Caudate nucleus (tissue), 63 donors: ENCODE measurements at places on chromosomes 7 and 10.

GRCh38 chr10:4202938-4203337 lies 417.9 kb upstream of the KLF6 start:
- DNase-seq, result no peak

DNA sequence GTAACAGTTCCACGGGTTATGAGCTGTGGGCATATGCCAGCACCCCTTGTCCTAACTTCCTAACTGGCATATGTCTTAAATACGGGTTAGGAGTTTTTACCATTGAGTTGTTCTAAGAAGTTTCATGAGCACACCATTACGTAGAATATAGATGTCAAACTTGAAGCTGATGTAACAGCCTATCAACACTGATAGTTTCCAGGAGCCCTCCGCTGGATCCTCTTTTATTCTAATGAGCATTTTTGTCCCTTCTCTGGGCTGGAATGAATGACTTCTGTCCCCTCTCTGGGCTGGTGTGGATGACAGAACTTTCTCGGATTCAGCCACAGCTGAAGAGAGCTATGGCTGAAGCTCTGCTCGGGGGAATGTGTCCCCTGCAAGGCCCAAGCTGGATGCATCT lies 256.3 kb downstream of the SORCS1 start:
- no peak for DNase-seq

- DNase-seq, result no peak
Measured at GRCh38 chr7:86863452-86863851, 196.0 kb downstream of the ELAPOR2 start.

- DNase-seq, result no peak
Measured at GRCh38 chr10:23063045-23063972, 32.1 kb upstream of the MSRB2 start.

GRCh38 chr10:74587109-74587854 lies 239.1 kb upstream of the KAT6B start:
- DNase-seq, result no peak

DNA sequence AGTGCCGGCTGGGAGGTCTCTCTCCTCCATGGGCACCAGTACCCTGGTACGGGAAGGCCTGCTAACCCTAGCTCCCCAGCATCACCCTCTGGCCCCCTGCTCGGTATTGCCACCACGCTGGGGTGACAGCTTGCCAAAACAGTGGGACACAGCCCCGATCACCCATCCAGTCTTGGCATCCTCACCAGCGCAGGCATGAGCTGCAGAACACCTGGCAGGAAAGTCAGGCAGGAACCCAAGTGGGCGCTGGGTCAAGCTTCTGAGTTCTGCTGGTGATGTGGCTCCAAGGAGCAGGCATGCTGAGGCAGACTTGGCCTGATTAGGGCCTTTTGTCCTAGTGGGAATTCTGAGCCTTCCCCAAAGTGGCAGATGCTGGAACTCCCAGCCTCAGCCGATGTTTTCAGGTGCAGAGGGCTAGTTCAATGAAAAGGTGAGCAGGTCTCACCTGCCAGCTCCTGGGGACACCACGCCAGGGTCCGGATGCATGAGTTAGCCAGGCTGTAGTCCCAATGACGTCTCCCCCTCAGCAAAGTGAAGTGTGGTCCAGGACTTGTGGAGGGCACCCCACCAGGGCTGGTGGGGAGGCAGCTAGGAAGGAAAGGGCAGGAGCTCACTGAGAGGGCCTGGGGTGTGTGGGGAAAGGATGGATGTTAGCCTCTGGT lies 8.5 kb upstream of the ZNF22 start:
- no peak for DNase-seq

DNA sequence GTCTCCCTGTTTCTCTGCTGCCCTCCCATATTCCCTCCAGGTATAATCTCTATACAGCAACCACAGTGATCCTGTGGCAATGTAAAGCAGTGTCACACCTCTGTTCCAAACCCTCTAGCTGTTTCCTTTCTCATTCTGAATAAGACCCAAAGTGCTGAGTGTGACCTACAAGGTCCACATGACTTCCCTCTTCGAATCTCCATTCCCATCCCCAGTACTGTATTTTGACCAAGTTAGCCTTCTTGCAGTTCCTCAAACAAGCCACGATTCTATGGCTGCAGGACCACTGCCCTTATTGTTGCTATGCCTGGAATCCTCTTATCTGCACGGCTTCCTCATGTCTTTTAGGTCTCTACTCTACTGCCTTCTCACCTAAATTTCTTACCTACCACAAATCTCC lies 291.9 kb downstream of the DOCK4 start:
- no peak for DNase-seq

DNA sequence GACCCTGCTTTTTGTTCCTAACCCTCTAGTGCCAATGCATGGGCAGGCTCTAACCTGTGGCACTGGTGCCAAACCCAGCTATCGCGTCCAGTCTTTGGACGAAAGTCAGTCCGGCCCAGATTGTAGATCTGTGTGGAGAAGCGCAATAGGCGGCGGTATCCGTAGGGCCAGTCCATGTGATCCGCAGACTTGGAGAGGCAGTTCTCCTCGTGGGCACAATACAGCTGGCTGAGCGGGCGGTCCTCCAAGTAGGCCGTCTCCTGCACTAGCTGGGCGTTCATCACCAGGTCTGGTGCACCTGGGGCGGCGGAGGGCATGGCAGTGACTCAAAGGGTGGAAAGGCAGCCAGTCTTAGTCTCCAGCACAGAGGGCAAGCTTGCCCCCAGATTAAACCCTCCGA lies 14.5 kb downstream of the LOXL4 start:
- DNase-seq, result no peak

GRCh38 chr10:3054183-3054850 lies 13.0 kb upstream of the PFKP start:
- DNase-seq, result no peak

DNA sequence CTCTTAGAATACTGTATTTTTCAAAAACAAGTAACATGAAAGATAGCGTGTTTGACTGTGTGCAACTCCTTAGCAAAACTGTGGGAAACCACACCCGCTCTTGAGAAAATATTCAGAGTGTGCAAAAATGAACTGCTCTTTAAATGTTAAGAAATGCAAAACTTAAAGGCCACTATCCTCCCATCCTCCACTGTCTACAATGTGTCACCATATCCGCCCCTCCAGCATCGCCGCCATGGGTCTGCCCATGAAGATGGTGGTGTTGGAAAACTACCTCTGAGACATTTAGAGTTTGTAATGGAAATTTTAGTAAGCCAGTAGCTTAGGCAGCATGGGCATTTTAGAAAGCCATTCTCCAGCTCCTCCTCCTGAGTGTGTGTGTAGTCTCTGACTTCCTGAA lies 20.1 kb upstream of the NMT2 start:
- DNase-seq, result no peak

GRCh38 chr7:112162142-112162766 lies 43.9 kb downstream of the DOCK4 start:
- no peak for DNase-seq

GRCh38 chr10:77524281-77524711 lies 113.3 kb downstream of the KCNMA1 start:
- DNase-seq, result no peak

DNA sequence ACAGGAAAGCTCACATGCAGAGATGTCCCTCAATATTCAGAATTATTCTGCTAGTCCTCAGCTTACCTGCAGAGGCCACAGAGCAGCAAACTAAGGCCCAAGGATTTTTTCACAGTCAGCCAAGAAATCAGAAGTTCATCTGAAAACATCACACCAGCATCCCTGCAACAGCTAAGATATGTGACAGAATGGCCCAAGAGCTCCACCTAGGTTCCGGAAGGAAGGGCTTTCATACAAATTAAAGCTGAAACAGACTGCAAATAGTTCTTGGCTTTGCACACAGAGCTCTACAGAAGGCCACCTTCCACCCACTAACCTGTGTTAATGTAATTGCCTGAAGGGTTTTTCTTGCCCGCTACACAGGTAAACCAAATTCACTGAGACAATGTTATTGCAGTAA lies 438.8 kb upstream of the C7orf33 start:
- DNase-seq, result no peak

DNA sequence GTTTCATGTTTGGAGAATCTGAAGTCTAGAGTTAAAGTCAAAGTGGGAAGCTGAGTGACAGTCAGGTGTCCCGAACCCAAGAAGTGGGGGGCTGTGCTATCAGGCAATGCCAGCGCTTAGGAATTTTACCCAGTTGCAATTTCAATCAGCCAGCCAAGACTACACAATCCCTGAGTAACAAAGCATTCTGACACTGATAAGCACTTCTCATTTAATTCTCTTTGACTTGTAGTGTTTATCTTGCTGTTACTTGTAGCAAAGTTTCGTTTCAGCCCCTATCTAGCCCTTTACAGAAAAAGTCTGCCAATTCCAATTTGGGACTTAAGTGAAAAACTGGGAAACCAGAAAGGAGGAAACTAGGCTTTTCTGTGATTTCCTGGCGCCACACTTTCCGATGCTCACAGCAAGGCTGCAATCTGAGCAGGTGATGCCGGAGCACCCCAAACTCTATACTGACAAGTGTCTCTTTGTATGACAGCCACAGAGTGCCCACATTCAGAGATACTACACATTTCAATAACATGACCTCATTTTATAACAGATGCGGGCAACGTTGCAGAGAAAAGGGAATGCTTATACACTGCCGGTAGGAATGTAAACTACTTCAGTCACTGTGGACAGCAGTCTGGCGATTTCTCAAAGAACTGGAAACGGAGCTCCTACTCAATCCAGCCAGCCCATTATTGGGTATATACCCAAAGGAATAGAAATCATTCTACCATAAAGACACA lies 61.0 kb downstream of the ITIH5 start:
- no peak for DNase-seq

GRCh38 chr10:18607503-18608378 lies 43.6 kb downstream of the NSUN6 start:
- no peak for DNase-seq

DNA sequence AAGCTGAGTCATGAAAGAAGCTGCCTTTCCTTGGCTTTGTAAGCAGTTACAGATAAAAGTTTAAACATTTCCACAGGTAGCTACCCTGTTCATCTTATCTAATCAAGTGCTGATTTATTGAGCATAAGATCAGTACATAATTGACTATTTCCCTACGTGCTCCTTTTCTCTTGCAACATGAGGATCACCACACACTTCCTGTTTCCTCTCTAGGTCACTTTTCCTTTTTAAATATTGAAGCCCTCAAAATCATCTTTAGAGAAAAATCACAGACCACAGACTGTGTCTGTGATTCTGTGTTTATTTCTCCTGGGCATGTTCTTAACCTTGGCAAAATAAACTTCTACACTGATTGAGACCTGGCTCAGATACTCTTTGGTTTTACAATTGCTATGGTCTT lies 69.5 kb downstream of the ZNF37A start:
- DNase-seq, result no peak

DNA sequence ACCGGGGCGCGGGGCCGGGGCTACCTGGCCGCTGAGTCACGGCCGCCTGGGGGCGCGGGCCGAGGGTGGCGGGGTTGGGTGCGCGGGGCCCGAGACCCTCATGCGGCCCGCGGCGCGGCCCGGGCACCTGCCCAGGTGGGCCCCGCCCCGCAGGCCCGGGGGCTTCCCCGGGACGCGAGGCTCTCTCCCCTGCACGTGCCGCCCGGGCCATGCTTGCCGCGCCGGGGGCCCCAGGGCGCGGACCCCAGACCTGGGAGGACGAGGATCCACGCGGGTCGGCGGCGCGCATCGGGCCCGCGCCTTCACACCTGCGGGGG lies 402 bp downstream of the MAFK start:
- no peak for DNase-seq

DNA sequence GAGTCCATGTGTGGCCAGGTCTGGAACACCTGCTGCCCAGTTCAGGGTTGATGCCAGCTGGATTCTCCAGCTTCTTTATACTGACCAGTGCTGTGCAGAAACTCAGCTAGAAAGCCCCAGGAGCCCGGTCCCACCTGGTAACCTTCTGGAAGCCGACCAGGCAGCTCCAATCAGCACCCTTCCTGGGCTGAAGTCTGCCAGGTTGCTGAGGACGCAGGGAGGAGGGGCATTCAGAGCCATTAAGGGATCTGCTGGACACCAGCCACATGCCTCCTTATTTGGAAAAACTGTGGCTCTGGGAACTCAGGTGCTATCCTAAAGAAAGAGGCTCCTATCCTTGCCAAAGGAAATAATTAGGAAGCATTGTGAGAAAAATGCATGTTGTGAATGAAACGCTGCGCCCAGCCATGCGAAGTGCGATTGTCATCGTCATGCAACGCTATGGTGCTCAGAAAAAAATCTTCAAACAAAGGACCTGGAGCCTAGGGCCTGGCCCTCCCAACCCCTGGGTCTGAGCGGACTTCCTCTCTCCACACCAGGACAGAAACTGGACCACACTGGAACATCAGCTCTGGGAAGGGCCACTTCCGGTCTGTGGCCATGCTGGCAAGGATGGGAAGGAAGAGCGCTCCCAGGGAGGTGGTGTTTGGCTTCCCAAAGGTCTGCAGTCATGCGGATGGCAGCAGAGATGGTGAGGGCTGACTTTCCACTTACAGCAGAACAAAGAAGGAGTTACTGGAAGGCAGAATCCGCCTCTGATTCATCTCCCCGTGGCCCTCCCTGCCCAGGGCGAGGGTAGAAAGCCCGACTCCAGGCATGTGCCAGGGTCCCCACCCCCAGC lies 90.1 kb downstream of the FAM53B start:
- DNase-seq, result no peak

GRCh38 chr10:5545778-5546710 lies 21.3 kb downstream of the CALML3 start:
- DNase-seq, result no peak

DNA sequence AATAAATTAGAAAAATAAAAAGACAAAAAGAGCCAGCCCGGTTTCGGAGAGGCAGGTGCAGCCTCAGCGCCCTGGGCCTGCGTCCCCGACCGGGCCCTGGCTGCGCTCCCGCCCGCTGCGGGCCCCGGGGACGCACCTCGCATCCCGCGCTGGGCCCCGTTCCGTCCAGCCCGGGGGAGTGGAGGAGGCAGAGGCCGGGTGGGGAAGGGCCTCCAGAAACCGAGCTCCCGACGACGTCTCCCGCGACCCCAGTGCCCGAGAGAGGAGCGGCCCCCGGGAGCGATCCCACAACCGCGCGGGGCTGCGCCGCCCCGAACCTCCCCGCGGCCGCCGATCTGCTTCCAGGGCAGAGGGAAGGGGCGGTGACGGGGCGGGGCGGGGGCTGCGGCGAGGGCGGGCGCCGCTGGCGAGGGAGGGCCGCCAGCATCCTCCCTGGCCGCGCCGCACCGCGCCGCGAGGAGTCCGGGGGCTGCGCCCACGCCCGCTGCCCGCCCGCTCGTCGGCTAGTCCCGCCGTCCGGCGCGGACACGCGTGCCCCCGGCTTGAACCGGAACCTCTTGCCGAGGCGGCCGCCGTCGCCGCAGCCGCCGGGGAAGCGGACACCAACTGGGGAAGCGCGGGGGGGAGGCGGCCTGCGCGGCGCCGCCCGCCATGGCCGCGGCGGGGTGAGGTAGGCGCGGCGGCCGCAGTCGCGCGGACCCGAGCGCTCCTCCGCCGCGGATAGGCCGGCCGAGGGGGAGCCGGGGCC lies at the start of gene CCNY:
Gene CCNY (plus strand): TSS at position 426 of the 748 bp plus-strand sequence. CDS start 545 bp downstream, outside the sequence.
- DNase-seq, result no peak

GRCh38 chr7:72187179-72187578 lies 225.0 kb downstream of the CALN1 start:
- DNase-seq, result no peak

DNA sequence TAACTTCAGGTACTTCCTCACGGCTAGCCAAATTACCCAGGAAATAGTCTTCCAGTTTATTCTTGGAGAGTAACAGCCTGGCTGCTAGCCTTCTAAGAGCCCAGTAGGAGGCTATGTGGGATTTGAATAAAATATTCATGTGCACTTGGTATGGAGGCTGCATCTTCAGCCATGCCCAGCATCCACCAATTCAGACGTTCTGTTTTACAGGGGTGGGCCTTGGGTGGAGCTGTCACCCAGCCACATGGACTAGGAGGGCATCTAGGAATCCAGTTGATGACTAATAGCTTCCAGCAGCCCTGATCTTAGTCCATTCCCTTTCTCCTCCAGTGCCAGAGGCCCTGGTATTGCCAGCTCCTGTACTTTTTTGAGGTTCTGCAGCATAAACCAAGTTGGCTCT lies 66.3 kb upstream of the ZRANB1 start:
- no peak for DNase-seq
